DMS79 treated with DMSO at 0.1 percent for 48 hours (cell line): ENCODE measurements at places on chromosomes 2 and 18.
A peak's percentile ranks its signal among the peaks of the same experiment; 100 is the strongest.

DNA sequence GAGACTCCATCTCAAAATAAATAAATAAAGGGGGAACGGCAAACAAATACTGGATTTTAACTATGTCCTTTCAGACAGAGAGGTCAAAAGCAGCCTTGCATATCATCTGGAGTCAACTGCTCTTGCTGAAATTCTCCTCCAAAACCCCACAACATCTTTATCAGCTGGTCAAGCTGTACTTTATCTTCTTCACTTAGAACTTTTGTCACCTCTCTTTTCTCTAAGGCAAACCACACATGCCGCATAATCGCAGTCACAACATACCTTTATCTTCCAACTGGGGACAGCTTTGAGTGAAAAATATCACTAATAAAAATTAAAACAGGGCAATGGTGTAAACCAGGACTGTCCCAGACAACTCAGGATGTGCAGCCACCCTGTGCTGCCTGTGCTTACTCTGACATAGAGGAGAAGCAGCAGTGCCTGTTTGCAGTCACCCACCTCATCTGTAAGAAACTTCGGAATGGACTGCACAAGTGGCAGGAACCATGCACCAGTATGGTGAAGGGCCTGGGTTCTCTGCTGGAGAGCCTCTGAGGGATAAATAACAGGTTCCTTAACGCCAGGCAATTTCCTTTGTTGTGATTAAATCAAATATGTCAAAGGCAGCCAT, 6.2 kb downstream of the MPPE1 start:
- DNase-seq = no peak

DNA sequence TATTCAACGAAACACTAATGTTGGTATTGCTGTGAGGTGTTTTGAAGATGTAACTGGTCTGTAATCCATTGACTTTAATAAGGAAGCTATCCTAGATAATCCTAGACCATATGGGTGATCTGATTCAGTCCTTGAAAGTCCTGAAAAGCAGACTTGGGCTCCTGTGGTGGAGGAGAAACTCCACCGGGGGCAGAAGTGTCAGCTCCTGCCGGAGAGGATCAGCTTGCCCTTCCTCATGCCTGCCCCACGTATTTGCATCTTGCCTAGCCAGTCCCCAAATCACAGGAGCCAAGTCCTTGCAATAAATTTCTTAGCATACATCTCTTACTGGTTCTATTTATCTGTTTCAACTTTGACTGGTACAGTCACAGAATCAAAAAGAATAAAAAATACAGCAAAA, 144.2 kb upstream of the DLGAP1 start:
- DNase-seq = no peak

DNA sequence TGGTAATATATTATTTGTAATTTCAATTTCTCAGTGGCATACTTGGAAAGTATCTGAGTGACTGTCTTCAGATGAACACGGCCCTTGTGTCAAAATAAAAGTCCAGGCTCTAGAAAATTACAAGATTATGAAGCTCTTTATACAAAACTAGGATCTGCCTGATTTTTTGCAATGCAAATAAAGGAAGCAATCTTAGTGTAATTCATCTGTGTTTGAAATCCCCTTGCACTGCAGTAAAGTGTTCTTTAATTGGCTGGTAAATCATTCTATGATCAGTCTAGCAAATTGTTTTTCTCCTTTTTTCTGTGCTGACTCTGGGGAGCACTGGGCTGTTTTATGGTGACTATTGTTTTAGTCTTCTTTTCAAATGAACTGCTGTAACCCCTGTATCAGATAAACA, 1039.0 kb downstream of the SOCS6 start:
- peak; percentile 22 for DNase-seq

- DNase-seq = no peak
Measured at GRCh38 chr18:7896805-7897518, 329.8 kb downstream of the PTPRM start.

GRCh38 chr18:3323900-3324299, 62.0 kb downstream of the MYL12B start:
- no peak for DNase-seq

- no peak for DNase-seq
Measured at GRCh38 chr2:85773692-85774091, 19.9 kb downstream of the ATOH8 start.

DNA sequence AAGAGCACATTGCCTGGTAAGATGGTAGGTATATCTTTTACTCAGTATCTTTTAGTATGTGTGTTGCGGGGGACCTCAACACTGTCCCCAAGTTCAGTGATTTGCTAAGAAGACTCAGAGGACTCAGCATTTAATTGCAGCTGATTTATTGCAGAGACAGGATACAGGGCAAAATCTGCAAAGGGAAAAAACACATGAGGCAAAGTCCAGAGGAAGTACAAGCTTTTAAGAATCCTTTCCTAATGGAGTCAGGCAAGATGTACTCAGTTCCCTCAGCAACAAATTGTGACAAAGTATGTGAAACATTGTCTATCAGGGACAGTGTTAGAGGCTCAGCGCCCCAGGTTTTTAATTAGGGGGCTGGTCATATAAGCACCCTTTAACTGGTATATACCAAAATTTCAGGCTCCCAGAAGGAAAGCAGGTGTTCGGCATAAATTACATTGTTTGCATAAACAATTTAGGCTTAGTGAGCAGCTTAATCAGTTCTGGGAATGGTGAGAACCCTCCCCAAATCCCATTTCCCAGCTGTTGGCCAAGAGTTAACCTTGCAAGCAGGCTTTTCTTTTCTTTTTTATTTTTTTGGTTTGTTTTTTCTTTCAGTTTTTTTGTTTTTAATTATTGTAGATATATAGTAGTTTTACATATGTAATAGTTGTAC, 41.7 kb downstream of the RAB3GAP1 start:
- no peak for DNase-seq

DNA sequence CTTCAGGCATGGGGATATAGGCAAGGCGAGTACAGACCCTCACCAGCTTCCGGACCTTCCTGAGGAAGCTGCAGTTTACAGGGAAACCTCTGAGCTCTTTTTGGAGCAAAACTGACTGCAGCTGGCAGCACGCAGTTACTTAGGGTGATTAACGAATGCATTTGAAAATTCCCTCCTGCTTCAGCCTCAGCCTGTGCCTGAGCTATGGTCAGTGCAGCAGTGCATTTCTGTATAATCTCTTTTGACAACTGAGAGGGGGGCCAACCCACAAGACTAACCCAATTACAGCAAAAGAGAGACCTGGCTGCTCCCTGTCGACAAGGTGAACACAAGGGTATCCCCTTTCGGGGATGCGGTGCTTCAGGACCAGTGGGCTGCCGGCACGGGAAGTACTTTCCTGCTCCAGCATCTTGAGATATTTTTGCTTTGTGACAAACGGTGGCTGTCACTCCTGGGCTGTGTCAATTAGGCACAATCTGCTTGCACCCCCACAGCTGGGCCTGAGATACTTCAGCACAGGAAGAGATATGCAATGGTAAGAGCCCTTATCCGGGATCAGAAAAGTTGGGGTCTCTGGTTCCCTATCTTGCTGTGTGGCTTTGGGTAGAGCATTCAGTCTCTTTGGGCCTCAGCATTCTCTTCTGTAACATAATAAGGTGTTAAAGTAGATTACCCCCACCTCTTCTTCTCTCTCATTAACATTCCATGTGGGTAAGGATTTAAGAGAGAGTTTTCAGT, 141.0 kb downstream of the TMEM17 start:
- no peak for DNase-seq

DNA sequence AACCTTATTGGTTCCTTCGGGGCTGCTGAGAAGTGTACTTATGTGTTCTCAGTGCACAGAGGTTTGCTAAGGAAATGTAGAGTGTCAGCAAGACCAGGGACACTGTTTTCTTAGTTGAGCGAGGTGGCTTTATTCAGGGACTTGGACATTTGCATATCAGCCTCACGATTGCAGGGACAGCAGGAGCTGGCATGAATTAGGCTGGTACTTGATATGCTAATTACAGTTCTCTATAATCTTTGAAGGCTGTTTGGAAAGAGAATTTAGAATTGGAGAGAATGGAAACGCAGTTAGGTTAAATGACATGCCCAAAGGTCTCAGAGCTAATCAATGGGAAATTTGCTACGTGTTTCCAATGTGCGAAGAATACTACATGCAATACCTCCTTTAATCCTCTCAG, 18.7 kb upstream of the MTCL1 start:
- DNase-seq = peak; percentile 94

GRCh38 chr2:201923436-201924328, 110.0 kb upstream of the FZD7 start:
- no peak for DNase-seq

DNA sequence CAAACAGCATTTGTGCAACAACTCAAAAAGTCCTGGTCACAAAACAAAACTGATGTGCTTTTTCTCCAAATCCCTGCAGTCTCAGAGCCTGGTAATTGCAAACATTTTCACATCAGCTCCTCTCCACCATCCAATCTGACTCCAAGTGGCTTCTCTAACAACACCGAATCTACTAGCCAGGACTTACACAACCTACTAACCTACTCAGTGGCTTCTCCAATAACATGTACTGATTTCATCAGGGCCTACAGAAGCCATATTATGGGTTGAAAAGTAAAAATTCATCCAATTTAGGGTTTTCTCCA, 104.3 kb downstream of the COLEC12 start:
- no peak for DNase-seq

GRCh38 chr2:170420961-170421687, 243.2 kb downstream of the MYO3B start:
- no peak for DNase-seq

- DNase-seq = no peak
Measured at GRCh38 chr18:26550998-26551694, 2.8 kb upstream of the KCTD1 start.

DNA sequence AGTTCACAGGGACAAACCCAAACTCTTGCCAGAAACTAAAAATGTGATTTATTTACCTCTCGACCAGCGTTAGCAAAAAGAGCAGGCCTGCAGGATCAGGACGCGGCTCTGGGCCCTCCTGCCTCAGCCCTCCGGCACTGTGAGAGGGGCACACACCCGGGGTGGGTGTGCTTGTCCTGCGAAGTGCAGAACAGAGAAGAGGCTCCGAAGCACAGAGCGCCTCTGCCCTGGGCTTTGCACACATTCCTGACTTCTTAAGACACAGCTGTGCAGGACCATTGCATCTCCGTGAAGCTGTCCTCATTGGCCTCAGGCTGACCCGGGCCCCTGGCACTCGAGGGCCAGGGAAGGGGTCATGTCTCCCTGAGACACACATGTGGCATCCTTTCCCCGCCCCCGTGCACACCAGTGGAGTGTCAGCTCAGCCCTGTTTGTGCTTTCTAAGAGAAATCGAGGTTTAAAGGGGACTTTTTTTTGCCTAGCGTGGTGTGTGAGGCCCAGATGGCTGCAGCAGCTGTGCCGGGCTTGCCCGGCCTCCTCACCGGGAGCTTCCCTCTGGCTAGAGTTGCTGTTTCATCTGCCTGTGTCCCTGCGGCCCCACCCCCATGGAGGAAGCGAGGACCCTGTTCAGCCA, 9.9 kb upstream of the NFATC1 start:
- no peak for DNase-seq

DNA sequence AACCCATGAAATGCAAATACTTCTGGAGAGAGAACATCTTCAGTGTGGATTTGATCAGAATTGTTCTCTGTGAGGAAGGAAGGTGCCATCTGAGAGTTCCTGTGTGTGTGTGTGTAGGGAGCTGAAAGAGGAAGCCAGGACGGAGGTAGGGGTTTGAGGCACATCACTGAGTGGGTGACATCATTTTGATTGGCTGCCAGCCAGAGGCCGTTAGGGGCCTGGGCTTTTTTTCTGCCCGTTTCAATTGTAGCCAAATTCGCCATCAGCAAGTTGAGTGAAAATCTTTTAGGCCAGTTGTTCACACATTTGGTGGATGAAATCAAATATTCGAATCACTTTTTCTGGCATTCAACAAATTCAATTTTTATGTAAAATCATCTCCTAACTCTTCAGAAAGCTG, 48.9 kb downstream of the TSN start:
- peak; percentile 93 for DNase-seq

- DNase-seq = no peak
Measured at GRCh38 chr2:38146907-38147307, 71.0 kb upstream of the CYP1B1 start.

DNA sequence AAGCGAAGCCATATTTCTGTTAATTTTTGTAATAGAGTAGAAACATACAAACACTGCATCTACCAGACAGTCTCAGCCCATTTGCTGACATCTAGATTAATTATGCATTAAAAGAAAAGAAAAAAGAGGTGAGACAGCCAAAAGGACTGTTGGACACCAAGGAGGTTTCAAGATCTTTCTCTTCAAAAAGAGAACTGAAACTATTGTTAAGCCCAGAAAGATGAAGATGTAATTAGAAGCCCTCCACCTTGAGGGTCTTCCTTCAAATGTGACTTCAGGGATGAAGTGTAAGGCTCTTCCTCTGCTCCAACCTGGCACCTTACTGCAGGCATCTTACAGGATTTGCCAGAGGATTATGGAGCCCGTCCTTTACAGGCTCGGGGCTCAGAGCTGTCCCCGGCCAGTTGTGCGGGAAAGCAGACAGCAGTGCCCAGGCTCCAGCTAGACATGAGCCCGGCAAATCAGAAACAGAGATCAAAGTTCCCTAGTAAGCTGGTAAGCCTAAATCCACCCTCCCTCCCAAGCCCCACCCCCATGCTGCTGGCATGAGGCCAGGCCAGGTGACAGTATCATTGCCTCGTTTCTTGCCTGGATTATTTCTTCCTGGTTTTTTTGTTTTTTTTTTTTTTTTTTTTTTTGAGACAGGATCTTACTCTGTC, 38.9 kb downstream of the ADI1 start:
- DNase-seq = no peak

- DNase-seq = no peak
Measured at GRCh38 chr2:7767902-7768301, 850.7 kb downstream of the RNF144A start.

DNA sequence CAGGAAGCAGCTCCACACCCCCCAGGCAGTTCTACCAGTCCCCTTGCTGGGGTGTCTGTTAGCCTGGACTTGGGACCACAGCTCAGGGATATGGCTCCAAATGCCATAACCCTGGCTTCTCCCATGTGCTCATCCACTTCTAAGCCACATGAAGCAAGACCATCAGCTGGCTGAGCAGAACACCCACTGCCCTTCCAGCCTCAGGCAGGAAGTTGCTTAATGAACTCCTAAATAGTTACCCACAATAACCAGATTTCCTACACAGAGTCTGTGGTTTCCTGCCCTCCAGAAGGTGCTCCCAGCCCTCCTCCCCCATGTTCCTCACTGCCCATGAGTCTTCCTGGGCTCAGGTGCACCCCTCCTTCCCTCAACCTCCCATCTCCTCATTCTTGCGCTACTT, 98.3 kb upstream of the EPC2 start:
- no peak for DNase-seq

DNA sequence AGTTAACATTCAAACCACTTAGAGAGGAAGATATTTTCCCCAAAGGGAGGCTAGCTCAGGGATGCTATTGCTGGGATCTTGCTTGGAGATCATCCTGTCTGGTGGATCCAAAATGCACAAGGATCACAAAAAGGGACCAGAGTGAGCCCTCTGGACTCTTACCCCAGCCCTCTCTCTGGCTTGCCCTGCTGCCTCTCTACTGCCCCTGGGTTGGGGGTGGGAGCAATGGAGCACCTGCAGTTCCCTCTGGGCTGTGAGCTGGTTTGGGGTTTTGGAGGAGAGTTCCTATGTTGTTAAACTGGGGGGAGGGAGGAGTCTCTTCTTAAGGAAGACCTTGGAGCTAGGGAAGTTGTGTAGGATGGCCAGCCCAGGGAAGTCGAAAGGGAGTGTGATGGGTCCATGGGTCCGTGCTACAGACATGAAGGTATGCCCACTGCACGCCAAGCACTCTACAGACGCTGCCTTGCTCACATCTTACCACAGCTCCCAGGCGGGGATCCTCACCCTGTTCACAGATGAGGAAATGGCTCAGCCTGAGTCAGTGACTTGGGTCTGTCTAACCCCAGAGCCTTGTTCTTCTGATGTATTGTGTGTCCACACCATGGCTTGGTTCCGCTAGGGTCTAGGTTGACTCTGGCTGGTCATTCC, 3.8 kb downstream of the LBH start:
- no peak for DNase-seq

GRCh38 chr18:48533340-48534070, 5.3 kb upstream of the CTIF start:
- no peak for DNase-seq
